ENCODE measurements at places on chromosomes 11 and 22.

DNA sequence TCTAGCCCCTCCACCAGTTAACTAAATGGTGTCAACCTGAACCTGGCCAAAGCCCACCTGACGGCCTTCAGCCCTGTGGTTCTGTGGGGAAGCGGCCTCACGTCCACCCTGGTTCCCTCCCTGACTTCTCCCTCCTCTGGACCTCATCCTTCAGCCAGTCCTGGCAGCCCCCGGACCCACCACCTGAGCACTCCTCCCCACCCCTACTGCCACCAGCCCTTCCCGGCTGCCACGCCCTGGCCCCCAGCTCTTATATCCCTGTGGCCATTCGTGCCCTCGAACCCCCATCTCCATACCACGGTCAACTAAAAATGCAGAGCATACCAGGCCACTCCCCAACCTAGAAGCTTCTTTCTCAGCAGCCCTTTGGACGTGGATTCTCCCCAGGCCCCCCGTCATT, 4.2 kb upstream of the MDK start:
- no peak for DNase-seq

DNA sequence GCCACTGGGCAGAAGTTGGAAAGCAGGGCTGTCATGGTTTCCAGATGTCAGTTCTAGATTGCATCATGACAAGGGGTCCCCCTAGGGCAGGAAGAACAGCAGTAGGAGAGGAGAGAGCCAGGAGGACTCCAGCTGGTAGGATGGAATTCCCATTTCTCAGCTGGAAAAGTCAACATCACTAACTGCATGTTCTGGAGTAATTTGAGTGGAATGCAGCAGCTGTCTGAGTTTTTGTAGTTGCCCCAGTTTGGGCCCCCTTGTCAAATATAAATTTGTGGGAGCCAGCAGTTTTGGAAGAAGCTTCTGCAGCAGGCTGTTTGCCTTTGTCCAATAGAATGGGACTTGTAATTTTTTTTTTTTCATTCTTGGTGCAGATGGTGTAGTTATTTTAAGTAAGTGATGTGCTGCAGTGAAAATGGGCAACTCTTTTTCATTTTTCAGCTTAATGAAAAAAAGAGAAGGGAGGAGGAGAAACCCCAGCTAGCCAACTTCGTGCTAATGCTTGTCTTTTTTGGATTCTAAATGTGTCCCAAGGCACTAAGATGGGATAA, 86.9 kb downstream of the LDLRAD3 start:
- no peak for DNase-seq

GRCh38 chr11:9601037-9601875, 27.8 kb downstream of the WEE1 start:
- no peak for DNase-seq

DNA sequence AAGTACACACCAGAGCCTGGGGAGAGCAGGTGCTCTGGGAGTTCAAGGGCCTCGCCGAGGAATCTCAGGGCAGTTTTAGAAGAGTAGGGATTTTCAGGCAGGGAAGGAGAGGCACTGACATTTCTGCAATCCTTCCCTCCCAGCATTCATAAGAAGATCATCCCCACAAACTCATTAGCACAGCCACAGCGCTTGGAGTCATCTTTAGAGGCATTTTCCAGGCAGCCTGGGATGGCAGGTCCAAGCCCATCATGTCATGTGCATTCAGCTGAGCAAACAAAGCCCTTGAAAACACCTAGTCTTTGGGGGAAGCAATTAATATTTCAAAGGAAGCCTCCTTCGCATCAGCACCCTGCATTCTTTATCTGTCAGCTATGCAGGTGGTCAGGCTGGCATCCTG, 43.8 kb downstream of the MAP6 start:
- DNase-seq: peak; percentile 34

GRCh38 chr11:31725176-31725575, 85.9 kb downstream of the PAX6 start:
- DNase-seq: no peak

DNA sequence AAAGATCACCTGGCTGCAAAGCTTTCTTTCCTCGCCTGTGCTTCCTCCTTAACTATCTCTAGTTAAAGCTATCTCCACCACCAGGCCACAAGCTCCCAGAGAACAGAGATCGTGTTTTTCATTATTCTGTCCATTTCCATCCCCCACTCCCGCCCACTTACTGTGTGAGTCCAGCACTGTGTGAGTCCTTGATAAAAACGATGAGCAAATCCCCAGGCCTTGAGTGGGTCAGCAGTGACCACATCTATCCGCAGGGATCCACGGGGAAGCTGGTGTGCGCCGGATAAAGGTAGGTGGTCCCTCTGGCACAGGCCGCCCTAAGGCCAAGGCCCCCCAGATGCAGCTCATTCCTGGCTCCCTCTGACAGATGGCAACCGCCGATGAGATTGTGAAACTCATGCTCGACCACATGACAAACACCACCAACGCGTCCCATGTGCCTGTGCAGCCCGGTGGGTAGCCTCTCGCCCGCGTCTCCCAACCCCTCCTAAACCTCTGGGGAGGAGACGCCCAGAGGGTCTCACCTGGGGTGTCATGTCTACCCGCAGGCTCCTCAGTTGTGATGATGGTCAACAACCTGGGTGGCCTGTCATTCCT, 9.3 kb downstream of the TKFC start:
- DNase-seq: no peak

- DNase-seq: no peak
Measured at GRCh38 chr11:75477614-75477935, 44.6 kb upstream of the KLHL35 start.

DNA sequence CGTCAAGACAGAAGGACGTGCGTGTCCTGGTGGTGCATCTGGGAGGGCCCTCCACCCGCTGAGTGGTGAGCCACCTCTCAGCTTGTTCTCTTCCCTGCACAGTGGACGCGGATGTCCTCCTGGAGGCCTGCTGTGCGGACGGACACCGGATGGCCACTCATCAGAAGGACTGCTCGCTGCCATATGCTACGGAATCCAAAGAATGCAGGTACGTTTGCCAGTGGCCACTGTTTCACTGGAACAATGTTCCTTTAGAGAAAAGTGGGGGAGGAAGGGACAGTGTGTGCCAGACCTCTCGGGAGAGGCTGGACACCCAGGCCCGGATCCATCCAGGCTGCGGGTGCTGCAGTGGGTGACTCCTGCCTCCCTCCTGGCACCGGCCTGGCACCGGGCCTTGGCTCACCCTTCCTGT, 15.9 kb downstream of the FBLN1 start:
- DNase-seq: no peak

- no peak for DNase-seq
Measured at GRCh38 chr11:11178671-11179638, 174.1 kb downstream of the CSNK2A3 start.

Data from NCI-H2081 (cell line).